ENCODE measurements at places on chromosomes 11 and 22. TPM values are rescaled to one million over a fixed set of nuclear protein-coding genes. Genes with fewer than 3 reads are reported as not detected.

Gene APOBEC3A
- 8.4 TPM for total RNA-seq

Gene CCDC15
- total RNA-seq, result 3.5 TPM

Gene OR51I1
- 0.23 TPM for total RNA-seq

Gene A4GALT
- total RNA-seq, result 8.2 TPM

Gene FGF19
- total RNA-seq, result not detected

Gene INPP5J
- 0.14 TPM for total RNA-seq

Gene SLC17A6
- not detected for total RNA-seq

Gene HIRA
- total RNA-seq, result 32.5 TPM

Gene HYLS1
- 2.7 TPM for total RNA-seq

Gene DENND6B
- 1.2 TPM for total RNA-seq

Gene CLDN5
- total RNA-seq, result 23.0 TPM

Gene TRABD
- total RNA-seq, result 10.5 TPM

Gene RAB36
- 0.42 TPM for total RNA-seq

Gene KIRREL3
- not detected for total RNA-seq

Gene IGF2
- 1,440 TPM for total RNA-seq

Gene GLB1L2
- 0.23 TPM for total RNA-seq

Gene OR1S2
- total RNA-seq, result not detected

Gene GP1BB
- total RNA-seq, result 5.7 TPM

Gene INS
- total RNA-seq, result 0.37 TPM

Gene PHLDA2
- total RNA-seq, result not detected

Gene KCNA4
- 0.59 TPM for total RNA-seq

Gene KCNK7
- total RNA-seq, result 0.14 TPM

Gene CYTH4
- total RNA-seq, result 9.9 TPM

Gene PVALB
- 0.92 TPM for total RNA-seq

Gene CFAP68
- 6.2 TPM for total RNA-seq

Gene PRCP
- 27.3 TPM for total RNA-seq

Gene DEPDC7
- 64.8 TPM for total RNA-seq

Gene DAGLA
- 0.67 TPM for total RNA-seq

Gene CREB3L1
- 1.3 TPM for total RNA-seq

Gene HBE1
- total RNA-seq, result not detected

Gene OR5M10
- total RNA-seq, result not detected

Gene CARD10
- 7.8 TPM for total RNA-seq

Gene GAL3ST1
- total RNA-seq, result 1.0 TPM

Gene APOL3
- total RNA-seq, result 11.4 TPM

Gene JHY
- total RNA-seq, result 0.25 TPM

Gene PTPRCAP
- 5.0 TPM for total RNA-seq

Gene DGCR2
- 21.3 TPM for total RNA-seq

Gene KCNJ1
- not detected for total RNA-seq

Gene CHST1
- total RNA-seq, result 0.59 TPM

Gene MB
- total RNA-seq, result 0.25 TPM

Gene GRAP2
- total RNA-seq, result 38.2 TPM

Gene TSKU
- total RNA-seq, result 3.3 TPM

Gene SPTY2D1
- total RNA-seq, result 9.9 TPM

Gene EXPH5
- 6.1 TPM for total RNA-seq

Gene CDC45
- total RNA-seq, result 0.33 TPM

Gene FOLR2
- 23.6 TPM for total RNA-seq

Gene BRMS1
- total RNA-seq, result 20.0 TPM

Gene OR5B21
- total RNA-seq, result not detected

Gene KCNC1
- total RNA-seq, result not detected

Gene RAPSN
- total RNA-seq, result 0.59 TPM

Gene NRGN
- not detected for total RNA-seq

Gene NEFH
- 0.17 TPM for total RNA-seq

Gene DEUP1
- 0.09 TPM for total RNA-seq

Gene TUB
- total RNA-seq, result 1.3 TPM

Gene ZNF202
- 5.1 TPM for total RNA-seq

Gene TPST2
- total RNA-seq, result 33.3 TPM

Gene ACRV1
- total RNA-seq, result not detected

Gene ARHGAP8
- total RNA-seq, result 1.8 TPM

Gene DNAL4
- 5.6 TPM for total RNA-seq

Data from liver (tissue), 10 donors.